NCI-H2171 treated with DMSO at 0.1 percent for 48 hours (cell line): ENCODE measurements at places on chromosomes 6 and 20.

- DNase-seq, result no peak
Measured at GRCh38 chr6:79101164-79101563, 23.1 kb upstream of the PHIP start.

- no peak for DNase-seq
Measured at GRCh38 chr6:15936503-15936902, 192.4 kb upstream of the MYLIP start.

GRCh38 chr20:39946053-39946810 lies 742.8 kb downstream of the MAFB start:
- no peak for DNase-seq

- DNase-seq, result no peak
Measured at GRCh38 chr6:139256087-139256486, 35.7 kb downstream of the TXLNB start.

DNA sequence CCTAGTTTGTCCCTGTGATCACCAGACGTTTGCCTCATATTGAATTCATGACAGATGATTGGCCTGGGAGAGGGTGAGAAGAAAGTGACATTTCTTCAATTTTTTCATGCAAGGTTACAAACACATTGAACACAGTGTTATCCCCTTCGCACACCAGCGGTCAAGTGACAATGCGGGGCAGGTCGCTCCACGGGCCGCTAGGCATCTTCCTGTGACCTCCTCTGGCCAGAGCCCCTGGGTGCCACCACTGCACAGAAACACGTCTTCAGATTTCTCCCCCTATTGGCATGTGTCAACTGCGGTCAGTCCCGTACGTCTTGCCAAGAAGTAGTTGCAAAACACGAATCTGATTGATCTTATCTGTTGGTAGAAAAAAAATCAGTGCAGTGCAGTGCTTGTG lies 97.1 kb downstream of the PXDC1 start:
- no peak for DNase-seq

DNA sequence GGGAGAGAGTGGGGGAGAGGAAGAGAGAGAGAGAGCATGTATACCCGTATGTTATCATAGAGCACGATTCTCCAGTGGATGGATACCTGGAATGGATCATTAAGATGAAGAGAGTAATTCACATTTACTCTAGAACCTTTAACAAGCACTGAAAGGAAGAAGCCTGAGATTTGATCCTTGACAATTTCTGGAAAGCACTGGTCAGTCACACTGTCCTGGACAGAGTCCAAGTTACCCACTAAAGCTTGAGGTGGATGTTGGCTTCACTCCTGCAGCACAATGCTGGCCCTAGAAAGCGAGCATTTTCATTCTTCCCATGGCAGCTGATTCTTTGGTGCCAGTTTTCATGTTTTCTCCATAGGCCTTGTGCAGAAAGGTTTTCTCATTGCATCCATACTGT lies 25.6 kb downstream of the NFYA start:
- DNase-seq, result no peak

- DNase-seq, result peak; percentile 10
Measured at GRCh38 chr6:160167604-160168399, 46.2 kb downstream of the SLC22A1 start.

GRCh38 chr20:10971096-10971495 lies 297.3 kb upstream of the JAG1 start:
- DNase-seq, result no peak

DNA sequence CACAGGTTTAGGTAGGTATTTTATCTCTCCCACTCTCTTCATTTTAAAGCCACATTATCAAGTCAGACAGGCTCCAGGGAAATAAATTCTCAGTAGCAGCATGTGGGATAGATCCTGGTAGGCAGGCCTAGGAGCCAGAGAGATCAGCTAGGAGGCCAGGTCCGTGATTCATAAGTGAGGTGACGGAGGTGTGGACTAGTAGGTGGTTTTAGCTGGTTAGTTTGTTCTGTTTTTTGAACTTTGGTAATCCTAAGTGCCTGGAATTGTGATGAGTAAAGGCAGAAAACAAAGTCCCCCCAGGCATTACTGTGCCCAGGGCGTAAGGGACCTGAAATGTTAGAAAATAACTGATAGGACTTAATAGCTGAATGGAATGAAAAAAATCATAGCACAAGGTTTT lies 53.6 kb upstream of the E2F3 start:
- DNase-seq, result no peak

- no peak for DNase-seq
Measured at GRCh38 chr6:21771626-21772320, 178.2 kb downstream of the SOX4 start.

DNA sequence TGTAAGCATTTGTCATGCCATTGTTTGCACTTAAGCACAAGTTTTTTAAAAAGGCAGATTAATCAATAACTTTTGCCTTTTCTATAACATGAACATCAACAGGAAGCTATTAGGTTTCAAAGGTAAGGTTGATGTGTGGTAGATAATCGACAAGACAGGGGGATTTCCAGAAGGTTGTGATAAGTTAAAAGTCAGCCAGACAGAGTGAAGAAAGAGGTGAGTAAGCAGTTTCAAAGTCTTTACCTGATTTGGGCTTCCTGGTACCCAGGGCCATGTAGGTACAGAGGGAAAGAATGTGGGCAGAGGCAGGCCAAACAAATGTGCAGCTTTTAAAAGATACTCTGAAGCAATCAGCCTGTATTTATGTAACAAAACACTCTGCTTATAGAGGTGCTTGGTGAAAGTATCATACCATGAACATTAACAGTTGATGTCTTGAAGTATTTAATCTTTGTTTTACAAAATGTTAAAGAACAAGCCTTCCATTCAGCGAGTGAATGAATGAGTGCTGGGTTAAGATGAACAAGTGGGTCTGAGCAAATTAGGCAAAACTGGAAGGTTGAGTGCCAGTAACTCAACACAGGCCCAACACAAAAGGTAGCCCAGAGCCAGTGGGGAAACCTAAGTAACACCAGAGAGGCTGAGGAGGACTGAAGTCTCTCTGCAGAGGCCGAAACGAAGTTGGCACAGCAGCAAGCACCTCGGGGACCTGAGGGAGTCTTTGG lies 60.2 kb downstream of the LRRC1 start:
- no peak for DNase-seq

- DNase-seq, result no peak
Measured at GRCh38 chr6:447381-448165, 56.0 kb downstream of the IRF4 start.

DNA sequence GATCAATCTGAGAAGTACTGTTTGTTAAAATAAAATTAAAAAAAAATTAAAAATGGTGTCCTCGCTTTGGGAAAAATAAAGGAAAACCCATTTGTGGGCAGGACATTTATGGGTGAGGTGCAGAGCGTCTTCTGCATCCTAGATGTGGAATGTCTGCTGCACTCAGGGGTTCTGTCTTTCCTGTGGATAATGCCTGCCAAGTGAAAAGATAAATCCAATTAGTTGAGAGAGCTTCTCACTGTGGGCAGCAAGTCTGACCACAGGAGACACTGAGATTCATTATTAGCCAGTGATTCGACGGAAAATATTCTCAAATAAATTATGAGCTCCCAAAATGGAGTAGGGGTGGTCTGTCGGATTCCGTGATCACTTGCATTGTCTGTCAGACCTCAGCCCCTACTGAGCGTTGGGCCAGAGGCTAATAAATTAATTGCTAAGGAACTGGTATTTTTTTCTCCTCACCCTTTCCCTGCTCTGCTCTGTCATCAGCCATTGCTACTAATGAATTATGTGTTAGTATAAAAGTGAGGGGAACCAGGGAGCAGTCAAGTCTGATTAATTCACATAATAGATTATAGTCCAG lies 10.0 kb downstream of the GMPR start:
- no peak for DNase-seq

- no peak for DNase-seq
Measured at GRCh38 chr6:158372574-158372973, 60.3 kb downstream of the TULP4 start.

DNA sequence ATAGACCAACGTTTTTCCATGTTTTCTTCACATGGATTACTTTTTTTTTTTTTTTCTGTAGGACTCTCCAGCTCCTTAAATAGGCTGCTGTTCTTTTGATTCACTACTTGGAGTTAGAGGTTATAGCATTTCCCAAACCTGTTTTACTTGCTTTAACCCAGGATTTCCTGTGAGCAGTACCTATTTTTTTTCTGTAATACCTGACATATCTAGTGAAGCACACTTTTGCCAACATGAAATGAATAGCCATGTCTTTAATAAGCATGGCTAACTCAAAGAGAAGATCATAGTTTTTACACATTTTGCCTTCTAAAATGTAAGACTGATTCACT lies 137.0 kb downstream of the FOXA2 start:
- no peak for DNase-seq

DNA sequence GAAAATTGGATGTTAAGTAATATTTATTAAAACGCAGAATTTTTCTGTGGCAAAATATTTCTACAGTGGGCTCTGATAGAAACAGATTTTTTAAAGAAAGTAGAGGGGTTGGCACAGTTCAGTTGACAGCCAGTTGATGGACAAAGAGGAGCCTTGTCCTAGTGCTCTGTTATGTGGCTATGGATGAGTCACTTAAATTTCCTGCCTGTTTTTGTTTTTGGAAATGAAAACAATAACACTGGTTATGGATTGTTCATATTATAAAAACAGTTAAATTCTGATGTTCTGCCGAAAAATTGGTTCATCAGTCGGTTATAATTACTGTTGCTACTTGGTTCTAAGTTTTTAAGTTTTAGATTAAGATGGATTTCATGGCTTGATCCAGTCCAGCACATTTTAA lies 42.8 kb downstream of the MYO6 start:
- no peak for DNase-seq

DNA sequence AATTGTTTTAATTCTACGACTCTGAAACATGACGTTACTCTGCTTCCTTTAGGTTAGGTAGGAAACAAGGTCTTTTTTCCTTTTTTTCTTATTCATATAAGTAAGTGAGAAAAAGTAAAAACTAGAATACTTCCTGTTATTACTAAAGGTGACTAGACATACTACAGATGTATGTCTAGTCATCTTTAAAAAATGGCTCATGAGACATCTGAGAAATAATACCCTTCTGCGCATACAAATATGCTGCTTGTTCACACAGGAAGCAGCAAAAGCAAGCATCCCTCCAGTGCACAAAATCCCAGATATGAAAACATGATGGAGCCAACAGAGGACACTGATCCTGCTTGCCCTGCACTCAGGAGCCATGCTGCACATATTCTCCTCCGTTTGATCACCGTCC lies 699.1 kb downstream of the EPM2A start:
- DNase-seq, result no peak

DNA sequence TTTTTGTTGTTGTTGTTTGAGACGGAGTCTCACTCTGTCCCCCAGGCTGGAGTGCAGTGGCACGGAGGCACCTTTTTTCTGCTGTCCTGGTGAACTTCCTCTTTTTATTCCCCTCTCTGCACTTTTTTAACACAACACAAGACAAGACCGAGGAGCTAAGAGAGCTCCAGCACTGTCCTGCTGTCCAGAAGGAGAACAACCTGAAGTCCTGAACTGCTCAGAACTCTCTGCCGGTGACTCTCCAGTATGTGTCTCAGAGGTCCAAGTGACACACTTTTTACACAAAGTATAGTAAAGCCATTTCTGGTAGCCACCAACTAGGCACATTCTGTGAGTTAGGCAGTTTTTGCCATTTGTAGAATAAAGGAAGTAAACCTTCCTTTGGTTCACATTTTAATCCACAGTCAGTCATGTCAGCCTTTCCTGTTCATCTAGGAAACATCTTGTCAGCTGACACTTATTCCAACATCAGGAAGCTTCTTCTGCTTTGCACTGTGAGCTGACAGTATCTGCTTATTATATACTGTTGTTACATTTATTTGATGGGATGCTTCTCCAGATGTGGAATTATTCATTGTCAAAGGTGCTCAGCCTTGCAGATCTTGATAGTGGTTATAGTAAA lies 28.1 kb upstream of the TXNDC5 start:
- no peak for DNase-seq

DNA sequence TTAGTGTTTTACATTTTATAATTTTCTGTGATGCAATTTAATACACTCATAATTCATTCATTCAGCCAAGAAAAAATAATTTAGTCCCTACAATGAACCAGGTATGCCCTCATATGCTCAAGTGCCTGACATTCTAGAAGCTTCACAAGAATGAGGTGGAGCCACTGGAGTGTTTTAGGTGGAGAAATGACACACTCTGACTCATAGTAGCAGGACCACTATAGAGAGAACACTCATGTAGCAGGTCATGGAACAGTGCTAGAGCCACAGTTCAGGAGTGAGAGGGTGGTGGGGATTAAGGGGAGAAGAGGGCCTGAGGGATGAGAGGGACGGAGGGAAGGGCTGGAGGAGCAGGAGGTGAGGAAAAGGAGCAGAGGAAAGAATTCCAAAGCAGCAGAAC lies 1.4 kb upstream of the HLA-G start:
- DNase-seq, result no peak
